Astrocyte of the spinal cord (primary cell): ENCODE measurements at places on chromosomes 5 and 9.

DNA sequence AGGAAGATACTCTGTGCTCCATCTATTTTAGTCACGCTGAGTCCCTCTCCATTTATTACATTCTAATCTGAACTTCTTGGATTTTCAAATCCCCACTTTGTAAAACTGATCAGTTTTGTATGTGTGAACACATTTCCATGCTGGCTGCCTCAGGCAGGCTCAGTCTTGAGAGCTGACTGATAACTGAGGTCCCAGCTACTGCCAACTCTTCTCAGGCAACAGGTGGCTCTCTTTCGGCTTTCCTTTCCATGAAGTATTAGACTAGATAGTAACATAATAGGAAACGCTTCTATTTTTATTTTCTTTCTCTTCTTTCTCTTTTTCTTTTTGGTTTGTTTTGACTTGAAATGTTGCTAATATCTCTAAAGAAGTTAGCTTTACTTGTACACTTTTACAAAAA, 138.4 kb downstream of the TARS1 start:
- DNase-seq, result no peak

DNA sequence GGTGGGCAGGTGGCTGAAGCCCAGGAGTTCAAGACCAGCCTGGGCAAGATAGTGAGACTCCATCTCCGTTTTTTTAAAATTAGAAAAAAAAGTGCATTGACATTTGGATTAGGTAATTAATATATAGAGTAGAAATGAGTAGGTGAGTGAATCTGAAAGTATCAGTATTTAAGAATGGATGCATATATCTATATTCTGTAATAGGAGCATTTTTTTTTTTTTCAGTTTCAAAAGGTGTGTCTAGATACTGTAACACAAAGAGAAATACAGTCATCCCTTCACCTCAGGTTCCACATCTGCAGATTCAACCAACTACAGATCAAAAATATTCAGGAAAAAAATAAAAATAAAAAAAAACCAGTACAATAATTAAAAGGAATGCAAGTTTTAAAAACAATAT, 50.8 kb downstream of the RBM27 start:
- no peak for DNase-seq

- DNase-seq, result no peak
Observed at GRCh38 chr9:8168916-8169438, 369.4 kb upstream of the DMAC1 start.

DNA sequence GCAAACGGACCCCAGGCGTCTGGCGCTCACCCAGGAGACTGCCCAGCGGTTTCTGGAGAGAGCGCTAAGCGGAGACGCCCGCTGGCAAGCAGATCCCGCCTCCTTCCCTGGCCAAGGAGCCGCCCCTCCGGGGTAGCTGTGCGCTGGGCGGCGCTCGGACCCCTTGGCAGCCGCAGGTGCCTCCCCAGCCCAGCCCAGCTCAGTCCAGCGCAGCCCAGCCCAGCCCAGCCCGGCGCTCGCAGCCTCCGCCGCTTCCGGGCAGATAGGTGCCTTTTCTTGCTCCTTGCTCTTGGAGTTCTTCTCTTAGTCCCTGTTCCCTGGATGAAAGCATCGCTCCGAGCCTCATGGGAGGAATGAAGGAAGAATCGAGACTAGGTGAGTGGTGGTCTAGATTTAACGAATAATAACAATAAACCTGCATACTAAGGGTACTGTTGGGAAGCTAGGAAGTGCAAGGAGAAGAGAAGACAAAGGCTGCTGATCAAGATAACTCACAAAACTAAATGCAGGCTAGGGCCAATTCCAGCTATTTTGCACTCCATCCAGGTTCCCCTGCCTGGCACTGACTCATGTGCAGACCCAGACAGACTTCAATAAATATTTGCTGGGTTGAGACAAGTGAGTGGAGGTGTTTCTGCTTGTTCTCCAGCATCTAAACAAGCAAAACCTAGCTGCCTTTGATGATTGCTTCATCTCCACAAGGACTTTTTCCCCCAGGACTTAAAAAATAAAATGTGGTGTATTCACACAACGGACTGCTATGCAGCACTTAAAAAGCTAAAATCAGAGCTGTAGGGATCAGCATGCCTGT, at the start of gene STK32A:
Gene STK32A, plus strand, starts transcription at position 202 of the 811 bp plus-strand sequence. CDS start 4,609 bp downstream, outside the sequence.
- DNase-seq, result peak; percentile 52

DNA sequence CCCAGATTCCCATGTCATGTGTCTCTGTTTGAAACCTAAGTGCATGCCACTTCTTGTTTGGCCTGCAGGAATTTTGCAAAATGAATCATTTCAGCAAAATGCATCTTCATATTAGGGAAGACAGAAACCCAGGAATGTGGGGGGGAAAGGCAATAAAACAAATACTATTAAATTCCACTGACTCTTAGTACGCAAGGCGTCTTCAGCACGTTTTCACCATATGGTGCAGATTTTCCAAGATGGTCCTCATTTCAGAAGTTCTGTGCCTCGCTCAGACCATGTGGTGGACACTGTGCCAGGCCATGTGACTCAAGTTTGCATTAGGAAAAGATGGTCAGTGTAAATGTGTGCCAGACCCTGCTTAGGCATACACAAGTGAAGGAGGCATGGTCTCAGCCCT, 184.0 kb downstream of the ACTL7B start:
- DNase-seq, result no peak

DNA sequence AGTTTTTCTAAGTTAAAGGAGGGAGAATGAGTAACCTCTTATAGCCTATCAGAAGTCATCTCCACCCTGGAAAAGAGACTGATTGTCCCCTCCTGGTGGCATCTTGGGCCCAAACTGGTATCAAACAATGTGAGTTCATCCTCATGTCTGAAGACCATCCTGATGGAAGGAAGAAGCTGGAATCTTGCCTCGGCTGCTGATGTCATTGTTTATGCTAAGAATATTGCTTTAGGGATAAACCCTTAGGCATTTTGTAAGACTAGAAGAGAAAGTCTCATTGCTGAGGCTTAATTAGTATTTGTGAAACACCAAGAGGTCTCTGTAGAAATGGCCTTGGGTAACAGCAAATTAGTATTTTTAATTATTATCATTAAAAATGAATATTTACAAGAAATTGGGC, 65.7 kb upstream of the KCNN2 start:
- DNase-seq, result no peak

GRCh38 chr5:95809414-95809960, 13.0 kb downstream of the GLRX start:
- peak; percentile 37 for DNase-seq

DNA sequence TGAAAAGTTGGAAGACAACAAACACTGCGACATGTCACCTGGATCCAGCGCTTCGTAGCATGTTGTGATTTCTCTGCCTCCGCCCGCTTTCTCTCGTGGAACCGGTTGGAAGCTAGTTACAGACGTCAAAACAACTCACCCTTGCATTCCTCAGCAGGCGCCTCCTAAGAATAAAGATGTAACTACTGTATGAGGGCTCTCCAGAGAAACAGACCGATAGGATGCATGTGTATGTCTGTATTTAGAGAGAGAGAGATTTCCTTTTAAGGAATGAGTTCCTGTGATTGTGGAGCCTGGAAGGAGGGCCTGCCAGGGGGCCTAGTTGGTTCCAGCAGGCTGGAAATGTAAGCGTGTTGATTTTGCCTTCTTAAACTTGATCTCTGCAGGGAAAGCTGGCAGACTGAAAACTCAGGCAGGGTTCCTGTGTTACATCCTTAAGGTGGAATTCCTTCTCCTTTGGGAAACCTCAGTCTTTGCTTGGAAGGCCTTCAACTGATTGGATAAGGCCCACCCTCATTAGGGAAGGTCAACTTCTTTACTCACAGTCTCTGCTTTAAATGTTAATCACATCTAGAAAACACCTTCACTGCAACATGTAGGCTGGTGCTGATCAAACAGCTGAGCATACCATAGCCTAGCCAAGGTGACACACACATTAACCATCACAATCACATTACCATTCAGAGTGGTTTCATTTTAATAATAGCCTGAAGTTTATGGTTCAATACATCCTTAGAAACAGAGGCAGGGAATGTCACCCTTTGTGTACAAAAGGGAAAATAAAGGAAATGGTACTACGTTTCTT, 163.8 kb downstream of the SYK start:
- DNase-seq, result peak; percentile 60

GRCh38 chr5:3741374-3741770, 145.7 kb downstream of the IRX1 start:
- DNase-seq, result no peak
